AG09319 (cell line): ENCODE measurements at places on chromosomes 3 and 15.

DNA sequence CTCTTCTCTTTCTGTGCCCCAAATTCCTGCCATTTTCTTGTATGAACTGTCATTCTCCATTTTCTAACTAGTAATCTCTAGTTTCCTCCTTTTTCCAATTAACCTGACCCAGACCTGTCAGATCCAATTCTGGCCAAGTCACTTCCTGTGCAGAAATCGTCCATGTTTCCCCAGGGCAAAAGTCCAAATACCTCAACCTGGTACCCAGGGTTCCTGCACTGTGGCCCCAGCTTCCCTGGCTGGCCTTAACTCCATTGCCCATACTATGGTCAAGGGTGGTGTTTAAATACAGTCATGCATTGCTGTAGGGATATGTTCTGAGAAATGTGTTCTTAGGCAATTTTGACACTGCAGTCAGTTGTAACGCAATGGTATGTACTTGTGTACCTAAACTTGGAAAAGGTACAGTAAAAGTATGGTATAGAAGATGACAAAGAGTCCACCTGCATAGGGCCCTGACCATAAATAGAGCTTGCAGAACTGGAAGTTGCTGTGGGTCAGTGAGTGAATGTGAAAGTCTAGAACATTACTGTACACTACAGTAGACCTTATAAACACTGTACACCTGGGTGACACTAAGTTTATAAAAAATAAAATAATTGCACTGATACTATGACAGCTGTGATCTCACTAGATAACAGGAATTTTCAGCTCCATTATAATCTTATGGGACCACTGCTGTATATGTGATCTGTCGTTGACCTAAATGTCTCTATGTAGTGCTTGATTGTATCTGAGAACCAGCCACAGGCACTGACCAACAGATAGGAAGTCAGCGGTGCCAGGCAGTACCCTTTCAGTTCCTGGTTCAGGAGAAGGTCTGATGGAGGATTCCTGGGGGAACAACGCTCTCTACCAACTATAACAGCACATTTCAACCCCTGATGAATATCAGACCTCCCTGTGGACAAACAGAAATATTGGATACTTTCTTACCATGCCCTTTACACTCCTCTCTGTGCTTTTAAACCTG lies 336.1 kb upstream of the PROK2 start:
- no peak for DNase-seq

DNA sequence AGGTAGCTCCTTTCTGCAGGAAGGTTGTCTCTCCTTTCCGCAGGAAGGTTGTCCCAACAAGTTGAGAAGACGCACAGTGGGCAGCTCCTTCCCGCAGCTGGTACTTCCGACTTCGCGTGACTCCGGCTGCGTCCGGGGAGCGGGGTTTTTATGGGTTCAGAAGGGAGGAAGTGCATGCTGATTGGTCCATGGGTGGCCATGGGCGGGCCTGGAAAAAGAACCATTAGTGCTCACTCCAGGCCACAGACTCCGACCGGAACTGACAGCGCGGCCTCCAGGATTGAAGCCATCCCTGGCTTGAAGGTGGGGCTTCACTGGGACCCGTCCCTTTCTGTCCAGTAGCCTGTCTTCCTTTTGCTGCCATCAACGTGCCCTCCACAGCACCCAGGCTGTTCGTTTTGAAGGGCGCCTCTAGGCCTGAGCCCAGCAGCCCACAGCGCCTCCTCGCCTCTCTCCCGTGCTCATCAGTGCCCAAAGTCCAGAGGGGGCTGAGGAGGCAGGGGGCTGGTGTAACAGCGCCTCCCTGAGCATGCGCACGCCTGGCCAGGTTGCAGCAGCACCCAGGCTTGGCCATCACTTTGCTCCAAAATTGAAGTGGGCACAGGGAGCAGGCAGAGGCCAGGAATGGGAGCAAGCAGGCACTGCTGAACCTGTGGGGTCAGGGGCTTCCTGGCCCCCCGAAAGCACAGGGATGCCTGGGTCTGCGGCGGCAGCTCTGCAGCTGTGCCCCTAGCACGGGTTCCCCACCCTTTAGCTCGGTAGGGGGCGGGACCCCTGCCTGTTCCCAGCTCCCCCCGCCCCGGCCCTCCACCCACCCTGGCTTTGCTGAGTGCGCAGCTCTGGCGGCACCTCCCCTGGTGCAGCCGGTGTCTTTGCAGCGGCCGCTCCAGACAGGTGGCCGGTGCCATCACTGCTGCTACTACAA lies 330.6 kb upstream of the MCTP2 start:
- no peak for DNase-seq

GRCh38 chr15:91282486-91282885 lies 182.4 kb downstream of the SV2B start:
- no peak for DNase-seq

DNA sequence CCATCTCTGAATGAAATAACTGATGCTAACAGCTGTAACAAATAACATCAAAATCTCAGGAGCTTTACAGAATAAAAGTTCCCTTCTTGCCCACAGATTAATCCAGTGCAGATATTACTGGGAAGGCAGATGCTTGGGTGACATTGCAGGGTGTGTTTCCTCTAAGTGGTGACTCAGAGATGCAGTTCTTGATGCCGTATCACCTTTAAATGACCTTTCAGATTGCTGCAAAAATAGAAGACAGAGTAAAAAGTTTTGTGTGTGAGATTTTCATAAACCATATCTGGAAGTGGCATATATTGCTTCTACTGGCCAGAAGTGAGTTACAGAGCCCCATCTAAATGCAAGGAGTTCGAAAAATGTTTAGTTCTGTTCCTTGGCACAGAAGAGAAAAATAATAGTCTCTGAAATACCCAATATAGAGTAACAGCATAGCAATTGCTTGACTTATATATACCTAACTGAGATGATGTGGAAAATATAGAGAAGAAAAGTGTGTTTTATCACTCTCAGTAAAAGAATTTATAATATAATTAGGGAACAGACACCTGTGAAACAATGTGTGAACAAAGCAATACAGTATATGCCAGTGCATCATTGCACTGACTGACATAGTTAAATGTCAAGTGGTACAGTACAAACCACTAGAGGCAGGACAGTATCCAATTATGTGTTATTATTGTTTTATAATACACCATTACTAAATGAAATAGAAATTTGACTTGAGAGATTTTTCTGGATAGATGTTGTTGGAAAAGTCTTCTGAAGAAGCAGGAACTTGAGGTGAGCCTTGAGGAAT lies 430.7 kb upstream of the CBLB start:
- peak; percentile 19 for DNase-seq

GRCh38 chr3:148757238-148758215 lies 59.8 kb downstream of the AGTR1 start:
- peak; percentile 16 for DNase-seq

- DNase-seq, result peak; percentile 55
These were observed 48.0 kb downstream of the TYRO3 start for GRCh38 chr15:41606997-41607396.

GRCh38 chr3:136624371-136624770 lies 127.8 kb downstream of the STAG1 start:
- DNase-seq, result no peak

GRCh38 chr3:72998466-72998865 lies 1.9 kb downstream of the PPP4R2 start:
- no peak for DNase-seq

DNA sequence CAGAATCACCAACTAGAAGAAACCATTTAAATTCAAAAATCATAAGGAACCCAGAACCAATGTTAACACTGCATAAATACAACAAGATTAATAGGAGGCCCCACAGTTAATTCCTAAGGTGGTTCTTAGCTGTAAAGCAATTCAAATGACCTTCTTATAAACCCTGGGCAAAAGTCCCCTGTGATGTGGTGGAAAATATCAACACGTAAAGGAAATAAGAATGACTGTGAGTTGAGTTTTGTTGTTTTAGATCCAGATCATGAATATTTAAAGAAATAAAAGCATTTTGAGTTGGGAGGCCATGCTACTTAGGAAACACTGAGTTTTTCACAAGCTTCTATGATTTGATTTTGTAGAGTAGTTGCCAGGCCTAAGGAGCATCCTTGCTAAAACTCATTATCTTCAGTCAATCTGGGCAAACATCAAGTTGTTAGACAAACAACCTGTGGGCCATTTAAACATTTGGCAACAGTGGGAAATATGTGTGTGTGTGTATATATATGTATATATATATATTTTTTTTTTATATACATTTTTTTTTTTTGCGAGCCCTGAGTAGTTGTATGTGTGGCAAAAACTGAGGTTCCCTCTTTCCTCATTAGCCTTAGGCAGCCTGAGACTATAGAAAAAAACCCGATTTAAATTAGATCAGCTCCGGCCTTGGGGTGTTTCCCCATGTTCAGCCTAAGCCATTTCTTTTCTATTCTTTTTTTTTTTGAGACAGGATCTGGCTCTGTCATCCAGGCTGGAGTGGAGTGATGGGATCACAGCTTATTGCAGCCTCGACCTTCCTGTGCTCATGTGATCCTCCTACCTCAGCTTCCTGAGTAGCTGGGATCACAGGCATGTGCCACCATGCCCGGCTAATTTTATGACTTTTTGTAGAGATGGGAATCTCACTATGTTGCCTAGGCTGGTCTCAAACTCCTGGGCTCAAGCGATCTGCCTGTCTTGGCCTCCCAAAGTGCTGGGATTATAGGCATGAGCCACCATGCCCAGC lies 8.0 kb upstream of the PXK start:
- no peak for DNase-seq

- DNase-seq, result no peak
These were observed 39.8 kb upstream of the ZBTB38 start for GRCh38 chr3:141328286-141329166.

- peak; percentile 60 for DNase-seq
These were observed 39.3 kb downstream of the PLD1 start for GRCh38 chr3:171770689-171771620.

- peak; percentile 45 for DNase-seq
These were observed 7.6 kb upstream of the EMC3 start for GRCh38 chr3:9994086-9994844.

GRCh38 chr3:48538451-48538850 lies 18.2 kb downstream of the PFKFB4 start:
- no peak for DNase-seq

DNA sequence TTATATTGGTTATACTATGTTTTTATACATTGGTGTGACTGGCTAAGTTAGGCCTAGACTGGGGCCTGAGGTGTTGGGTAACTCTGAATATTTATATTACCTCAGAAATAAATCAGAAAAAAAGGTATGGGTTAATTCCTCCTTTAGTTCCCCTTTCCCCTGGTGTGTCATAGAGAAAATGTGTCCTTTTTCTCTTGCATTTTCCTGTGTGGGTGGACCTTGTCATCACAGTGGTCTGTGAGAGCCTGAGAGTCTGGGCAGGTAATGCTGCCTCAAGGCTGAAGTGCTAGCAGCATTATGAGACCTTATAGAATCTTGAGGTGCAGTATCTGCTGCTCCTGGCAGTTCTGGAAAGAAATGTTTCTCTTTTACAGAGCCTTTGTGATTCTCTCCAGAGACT lies 69.7 kb downstream of the PCOLCE2 start:
- DNase-seq, result no peak

DNA sequence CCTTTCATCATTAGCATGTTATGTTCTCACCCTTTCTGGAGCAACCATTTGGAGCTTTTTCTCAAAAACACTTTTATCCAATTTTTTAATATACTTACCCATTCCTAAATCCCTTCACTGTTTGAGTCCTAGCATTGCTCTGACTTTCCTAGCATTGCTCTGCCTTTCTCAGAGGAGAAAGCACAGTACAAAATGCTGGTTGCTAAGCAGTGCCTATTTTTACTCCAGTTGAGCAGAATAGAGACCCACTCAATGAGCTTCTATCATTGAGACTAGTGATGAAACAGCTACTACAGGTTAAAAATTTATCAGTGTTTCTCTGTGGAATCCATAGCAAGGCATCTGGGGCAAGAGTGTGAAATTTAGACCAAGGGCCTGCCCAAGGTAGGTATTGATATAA lies 21.8 kb upstream of the IL1RAP start:
- DNase-seq, result no peak

DNA sequence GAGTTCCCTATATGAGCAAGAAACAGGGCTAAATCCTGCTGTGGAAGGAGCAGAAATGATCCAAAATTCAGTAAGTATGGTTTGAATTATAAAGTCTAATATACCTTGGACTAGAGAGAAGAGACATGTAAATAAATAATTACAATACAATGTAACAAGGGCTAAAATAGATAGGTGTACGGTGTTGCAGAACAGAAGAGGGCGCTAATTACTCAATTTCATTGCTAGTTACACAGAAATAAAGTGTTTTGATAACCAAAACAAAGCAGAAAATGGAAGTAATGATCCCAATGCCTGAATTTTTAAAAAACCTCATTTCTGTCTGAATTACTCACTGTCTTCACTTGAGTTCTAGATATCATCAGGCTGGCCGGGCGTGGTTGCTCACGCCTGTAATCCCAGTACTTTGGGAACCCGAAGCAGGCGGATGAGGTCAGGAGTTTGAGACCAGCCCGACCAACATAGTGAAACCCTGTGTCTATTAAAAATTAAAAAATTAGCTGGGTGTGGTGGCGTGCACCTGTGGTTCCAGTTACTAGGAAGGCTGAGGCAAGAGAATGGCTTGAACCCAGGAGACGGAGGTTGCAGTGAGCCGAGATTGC lies 8.3 kb upstream of the PLCH1 start:
- DNase-seq, result peak; percentile 2

DNA sequence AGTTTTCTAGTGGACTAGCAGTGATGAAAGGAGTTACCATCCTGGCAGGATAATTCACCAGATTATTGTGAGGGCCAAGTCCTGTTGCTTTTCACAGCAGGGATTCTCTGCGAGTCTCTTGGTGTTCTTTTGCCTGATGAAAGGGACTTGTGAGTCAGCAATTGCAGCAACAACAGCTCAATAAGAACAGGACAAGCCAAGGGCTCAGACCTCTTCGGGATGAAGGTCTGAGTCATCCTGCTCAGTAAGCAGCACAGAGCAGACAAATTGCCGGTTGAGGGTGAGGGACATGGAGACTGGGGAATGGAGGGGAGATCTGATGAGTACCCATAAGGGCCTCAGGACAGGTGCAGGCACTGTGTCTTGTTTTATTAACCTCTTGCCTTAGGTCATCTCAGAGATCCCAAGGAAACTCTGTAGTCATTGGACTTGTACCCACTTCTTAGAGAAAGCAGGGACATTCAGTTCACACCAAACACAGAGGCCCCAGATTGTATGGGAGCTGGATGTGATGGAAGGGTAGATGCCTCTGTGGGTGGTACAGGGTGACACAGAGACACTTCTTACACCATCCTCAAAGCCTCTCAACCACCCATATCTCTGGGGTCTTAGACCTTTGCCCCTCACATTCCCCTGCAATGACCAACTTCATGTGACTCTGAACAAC lies 173.8 kb upstream of the TLE3 start:
- DNase-seq, result peak; percentile 82

DNA sequence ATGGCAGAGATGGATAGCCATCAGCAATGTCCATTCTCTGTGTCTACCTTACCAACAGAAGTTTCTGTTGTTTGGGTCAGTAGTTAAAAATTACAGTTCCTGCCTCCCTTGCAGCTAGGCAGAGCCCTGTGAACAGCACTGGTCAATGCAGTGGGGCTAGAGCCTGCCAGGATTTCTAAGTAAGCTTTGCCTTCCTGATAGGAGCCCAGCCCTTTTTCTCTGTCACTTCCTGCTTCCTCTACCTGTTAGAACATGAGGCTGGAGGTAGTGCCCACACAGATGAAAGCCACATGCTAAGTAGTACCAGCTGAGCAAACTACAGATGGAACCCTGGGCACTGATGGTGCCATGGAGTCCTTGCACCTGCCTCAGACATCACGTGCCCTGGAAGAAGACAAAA lies 45.0 kb downstream of the MGLL start:
- DNase-seq, result no peak
